ENCODE measurements at places on chromosomes 1 and 21.

DNA sequence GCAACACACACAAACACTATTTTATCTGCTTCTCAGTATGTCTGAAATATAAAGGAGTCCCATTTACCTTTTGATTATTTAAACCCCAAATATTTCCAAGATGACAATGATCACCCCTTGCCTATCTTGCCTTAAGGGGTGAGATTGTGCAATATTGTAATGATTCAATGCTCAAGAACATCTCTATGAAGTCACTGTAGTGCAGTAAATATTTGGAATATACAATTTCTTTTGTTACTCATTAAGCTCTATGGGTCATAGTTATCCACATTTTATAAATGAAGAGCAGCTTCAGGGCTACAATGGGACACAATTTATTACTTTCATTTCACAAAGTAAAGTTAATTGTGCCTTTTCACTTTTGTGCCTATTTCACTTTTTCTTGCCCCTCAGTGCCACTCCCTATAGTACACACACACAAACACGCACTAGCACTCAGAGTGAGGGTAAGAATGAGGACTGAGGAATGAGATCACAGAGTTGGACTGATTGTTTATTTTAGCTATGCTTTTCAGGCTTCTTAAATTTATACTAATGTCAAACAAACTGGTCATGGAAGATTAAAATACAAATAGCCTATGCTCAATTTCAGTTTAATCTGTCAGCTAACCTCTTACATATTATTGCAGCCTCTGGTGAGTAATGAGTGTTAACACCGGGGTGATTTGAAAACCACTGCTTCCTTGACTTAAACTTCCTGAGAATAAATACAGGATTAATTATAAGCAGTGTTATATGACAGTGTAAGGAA is 521.0 kb upstream of the B3GALT2 start:
- DNase-seq: peak; percentile 48

GRCh38 chr1:221448585-221449175 is 293.2 kb downstream of the DUSP10 start:
- no peak for DNase-seq

DNA sequence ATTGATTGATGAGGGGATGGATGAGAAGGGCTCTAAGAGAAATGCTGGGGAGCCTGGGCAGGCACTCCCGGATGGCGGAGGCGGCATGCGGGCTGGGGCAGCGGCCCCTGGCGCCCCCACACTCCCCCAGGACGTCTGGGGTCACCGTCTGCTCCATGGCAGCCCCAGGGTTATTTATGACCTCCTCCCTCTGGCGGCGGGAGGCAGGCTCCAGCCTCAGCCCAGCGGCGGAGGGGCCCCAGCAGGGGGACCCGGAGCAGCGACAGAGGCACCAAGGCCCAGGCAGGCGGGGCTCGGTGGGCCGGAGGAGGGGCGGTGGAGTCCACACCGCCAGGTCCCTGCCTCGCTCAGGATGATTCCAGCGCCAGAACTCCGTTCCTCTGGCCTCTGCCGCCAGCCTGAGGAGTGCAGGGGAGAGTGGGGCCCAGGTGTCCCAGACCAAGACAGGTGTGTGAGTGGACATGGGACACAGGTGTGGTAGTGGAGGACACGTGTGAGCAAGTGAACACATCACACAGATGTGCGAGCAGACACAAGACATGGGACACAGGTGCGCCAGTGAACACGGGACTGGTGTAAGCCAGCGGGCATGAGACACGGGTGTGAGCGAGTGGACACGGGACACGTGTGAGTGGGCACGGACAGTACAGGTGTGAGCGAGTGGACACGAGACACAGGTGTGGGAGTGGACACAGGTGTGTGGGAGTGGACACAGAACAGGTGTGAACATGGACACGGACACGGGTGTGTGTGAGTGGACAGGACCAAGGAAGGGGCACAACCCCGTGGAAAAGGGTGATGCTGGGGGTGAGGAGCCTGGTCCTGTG is 2.5 kb upstream of the SAMD11 start:
- DNase-seq: peak; percentile 86

GRCh38 chr1:243293941-243294722 is 38.3 kb downstream of the SDCCAG8 start:
- DNase-seq: no peak

- DNase-seq: no peak
Measured at GRCh38 chr1:3192361-3192760, 123.4 kb downstream of the PRDM16 start.

GRCh38 chr1:237879195-237879594 is 11.5 kb downstream of the ZP4 start:
- DNase-seq: peak; percentile 81

DNA sequence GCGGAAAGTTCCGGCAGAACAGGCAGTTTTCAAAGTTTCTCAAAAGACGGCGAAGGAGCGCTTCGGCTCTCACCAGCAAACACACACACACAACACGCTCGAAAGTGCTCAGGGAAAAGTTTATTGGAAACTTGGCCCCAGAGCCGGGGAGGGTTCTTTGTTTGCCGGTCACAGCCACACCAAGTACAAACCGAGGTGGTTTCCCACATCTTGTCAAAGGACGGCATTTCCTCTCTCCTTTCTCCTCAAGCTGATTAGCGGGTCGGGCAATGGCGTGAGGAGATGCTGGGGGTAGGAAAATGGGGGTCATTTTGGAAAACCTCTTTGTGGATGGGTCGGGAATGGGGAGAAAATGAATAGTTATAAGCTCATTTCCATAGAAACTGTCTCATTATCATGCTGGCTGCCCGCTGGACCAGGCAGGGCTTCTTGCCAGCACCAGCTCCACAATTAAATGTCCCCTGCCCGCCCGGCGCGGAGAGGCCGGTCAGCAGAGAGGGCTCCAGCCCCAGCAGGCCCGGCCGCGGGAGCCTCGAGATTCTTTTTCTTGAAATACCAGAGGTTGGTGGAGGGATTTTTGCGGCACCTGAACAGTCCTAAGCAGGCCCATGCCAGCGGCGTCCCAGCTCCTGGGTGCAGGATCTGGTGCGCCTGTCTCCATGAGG is 92.3 kb downstream of the PRDM16 start:
- DNase-seq: no peak

- peak; percentile 58 for DNase-seq
Measured at GRCh38 chr1:203464226-203464625, 11.4 kb upstream of the PRELP start.

DNA sequence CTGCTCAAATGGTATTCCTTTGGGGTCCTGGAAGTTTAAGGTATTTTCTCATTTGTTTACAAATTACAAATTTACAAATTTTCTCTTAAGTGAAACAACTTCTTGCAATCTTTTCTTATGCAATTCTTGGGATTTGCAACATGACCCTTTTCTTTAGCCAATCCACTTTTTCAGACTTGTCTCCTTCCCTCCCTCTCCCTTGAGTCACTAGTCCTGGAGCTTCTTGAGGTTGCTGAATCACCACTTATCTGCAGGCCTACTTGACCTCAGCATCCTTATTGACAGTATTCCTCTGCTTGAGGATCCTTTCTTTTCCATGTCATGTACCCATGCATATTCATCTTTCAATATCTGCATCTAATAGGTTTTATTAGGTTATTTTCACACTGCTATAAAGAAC is 302.8 kb upstream of the ADAMTS5 start:
- peak; percentile 92 for DNase-seq

DNA sequence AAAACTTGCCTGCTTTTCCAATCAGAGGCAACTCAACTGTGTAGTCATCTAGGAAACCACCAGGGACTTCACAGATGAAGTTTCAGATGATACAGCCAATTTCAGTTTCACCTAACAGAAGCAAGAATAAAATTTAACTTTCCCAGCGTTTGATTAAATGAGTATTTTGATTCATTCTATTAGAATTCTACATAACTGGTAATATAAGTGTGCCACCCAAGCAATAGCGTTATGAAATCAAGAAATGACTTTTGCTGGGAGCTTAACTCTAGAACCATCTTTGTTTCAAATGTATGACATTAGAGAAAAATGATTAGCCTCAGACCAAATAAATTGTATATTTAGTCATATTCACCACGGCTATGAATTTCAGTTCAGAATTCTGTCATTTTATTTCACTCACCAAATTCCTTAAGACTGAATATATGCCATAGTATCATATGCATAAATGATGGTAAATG is 239.3 kb downstream of the NRIP1 start:
- no peak for DNase-seq

GRCh38 chr1:70966018-70966638 is 81.5 kb downstream of the PTGER3 start:
- DNase-seq: no peak

DNA sequence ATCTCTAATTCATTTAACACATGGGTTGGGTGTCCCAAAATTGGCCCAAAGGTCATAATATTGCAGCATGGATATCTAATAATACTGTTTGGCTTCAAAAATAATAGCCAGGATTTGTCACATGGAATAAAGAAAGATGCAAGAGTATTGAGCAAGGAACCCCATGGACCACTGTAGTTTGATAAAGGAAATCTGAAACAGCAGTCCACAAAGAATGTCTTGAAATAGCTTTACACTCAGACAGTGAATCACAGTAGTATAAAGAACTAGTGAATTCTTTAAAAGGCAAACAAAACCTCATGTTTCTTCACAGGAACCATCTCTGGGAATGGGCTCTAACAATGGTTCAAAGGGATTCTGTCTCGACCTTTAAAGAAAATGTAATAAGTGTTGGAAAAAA is 576.1 kb upstream of the ZRANB2 start:
- DNase-seq: peak; percentile 64

- peak; percentile 86 for DNase-seq
Measured at GRCh38 chr1:1019122-1019999, 559 bp upstream of the AGRN start.

GRCh38 chr1:207017615-207018559 is 14.7 kb downstream of the C1orf116 start:
- DNase-seq: no peak

GRCh38 chr21:28228636-28228995 is 764.1 kb downstream of the LTN1 start:
- DNase-seq: no peak

DNA sequence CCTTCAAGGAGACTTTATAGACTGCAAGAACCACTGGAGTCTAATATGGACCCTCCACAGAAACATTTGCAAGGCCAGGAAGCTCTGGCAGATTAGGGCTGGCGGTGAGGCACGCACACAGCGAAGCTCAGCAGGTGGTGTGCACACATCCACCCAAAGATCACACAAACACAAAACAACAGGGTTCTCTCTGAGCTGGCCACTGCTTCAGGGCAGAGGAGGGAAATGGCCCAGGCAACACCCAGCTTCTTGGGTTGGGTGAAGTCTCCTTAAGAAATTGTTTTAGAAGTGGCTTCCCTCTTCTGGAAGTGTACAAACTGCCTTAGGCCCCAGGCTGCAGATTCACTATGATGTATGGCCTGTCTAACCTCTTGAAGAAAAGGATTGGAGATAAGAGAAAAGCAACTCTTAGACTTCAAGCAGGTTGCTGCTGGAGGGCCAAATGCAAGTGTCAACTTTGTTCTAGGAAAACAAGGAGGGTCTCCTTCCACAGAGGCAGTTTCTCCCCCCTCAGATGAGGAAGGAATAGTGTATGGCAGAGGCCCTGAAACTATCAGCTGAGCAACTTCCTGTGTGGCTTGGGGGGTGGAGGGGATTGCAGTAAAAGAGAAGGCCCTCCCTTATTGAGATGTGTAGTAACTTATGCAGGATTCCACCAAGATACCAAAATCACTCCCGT is 2.0 kb downstream of the RCSD1 start:
- no peak for DNase-seq

GRCh38 chr1:17909634-17910033 is 154.5 kb downstream of the ACTL8 start:
- peak; percentile 27 for DNase-seq

DNA sequence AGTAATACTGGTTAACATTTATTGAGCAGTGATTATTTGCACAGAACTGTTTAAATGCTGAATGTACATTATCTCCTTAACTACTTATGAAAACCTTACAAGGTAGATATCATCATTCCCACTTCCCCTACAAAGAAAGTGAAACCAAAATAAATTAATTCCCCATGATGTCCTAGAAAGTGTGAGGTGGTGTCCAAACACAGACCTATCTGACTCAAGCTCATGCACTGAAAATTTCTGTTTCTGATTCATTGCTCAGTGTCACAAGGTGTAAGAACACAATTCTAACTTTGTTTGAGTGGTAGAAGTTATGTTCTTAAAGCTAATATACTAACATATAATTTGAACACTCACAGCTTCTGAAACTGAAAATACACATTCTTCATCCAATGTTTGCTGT is 178.7 kb downstream of the MRPL39 start:
- no peak for DNase-seq

GRCh38 chr1:224448453-224449017 is 13.9 kb upstream of the WDR26 start:
- DNase-seq: no peak

DNA sequence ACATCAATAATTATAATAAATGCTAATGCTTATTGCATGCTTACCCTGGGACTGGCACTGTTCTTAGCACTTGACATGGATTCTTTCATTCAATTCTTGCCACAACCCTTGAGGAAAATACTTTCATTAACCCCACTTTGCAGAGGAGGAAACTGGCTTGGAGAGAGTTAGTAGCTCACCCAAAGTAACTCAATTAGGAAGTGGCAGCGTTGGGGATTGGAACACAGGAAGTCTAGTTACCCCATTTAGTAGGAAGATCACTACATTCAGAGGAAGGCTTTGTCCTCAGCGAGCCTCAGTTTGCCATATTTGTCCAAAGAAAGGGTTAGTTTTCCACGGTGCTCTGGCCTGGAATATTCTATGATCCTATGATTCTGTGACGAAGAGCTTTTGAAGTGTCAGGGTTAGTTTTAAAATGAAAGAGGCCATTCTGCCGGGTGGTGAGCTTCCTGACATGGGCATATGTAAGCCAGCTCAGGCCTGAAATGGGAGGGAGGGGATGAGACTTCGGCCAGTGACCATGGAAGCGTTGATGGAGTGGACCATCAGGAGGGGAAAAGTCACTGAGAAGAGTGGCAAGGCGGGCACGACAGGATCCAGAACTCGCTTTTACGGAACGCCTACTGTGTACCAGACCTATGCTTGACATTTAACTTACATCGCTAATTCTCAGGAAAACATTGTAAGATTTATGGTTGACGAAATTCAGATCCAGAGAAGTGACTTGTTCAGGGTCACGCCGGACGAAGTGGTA is 28.2 kb upstream of the EPB41 start:
- no peak for DNase-seq

- peak; percentile 70 for DNase-seq
Measured at GRCh38 chr1:9207086-9207485, 27.5 kb upstream of the H6PD start.

Measured in fibroblast of skin of right biceps (primary cell).